NK-92 treated with Interleukin-12 subunit alpha and Interleukin-12 subunit beta, amount 100 ng/mL, for 24 hours (cell line): ENCODE measurements at places on chromosomes 3 and 15.

GRCh38 chr15:34514251-34514670 lies 69.2 kb downstream of the GOLGA8B start:
- DNase-seq = no peak

- no peak for DNase-seq
These were observed 474.3 kb downstream of the RSL24D1 start for GRCh38 chr15:54722342-54722986.

DNA sequence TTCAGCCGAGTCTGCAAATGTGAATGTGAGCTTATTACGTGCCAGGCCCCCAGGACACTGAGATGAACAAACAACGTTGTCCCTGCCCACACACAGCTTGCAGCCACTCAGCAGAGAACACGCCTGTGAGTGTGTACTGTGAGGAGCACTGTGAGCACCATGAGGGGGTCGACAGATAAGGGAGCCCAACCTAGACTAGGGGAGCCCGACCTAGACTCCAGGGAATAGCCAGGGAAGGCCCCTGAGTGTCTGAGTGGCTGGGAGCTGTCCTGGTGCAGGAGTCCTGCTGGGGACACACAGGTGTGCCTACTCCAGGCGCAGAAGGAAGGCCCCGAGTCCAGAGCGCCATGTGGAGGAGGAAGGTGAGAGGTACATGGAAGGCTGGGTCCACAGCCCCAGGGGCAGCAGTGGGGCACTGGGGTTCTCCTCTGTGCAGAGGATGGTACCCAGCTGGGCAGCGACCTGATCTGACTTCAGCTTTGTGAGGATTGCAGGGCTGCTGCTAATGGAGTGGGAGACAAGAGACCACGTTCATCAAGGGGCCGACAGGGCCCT lies 36.5 kb downstream of the MGLL start:
- DNase-seq = no peak

- DNase-seq = peak; percentile 44
These were observed 2.3 kb upstream of the SHC4 start for GRCh38 chr15:48965972-48966371.

- DNase-seq = no peak
These were observed 8.1 kb upstream of the MUC13 start for GRCh38 chr3:124942613-124943012.

DNA sequence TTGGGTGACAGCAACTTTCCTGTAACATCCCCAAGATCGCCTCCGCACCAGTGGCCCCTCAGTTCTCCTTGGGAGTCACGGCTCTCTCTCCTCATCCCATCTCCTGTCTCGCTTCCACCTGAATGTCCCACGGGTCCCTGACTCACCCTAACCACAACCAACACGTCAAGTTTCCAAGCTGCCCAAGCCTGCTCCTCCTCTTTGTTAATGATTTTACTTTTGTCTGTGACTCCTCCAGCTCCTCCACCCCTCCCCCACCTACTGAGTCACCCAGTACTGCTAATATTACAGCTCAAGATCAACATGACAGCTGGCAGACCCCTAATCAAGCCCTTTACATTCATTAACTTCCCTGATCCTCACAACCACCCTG lies 39.3 kb downstream of the BDH1 start:
- no peak for DNase-seq

- DNase-seq = no peak
These were observed 42.9 kb upstream of the DIPK2A start for GRCh38 chr3:143928541-143929255.

- no peak for DNase-seq
These were observed 124.5 kb upstream of the PLXNA1 start for GRCh38 chr3:126858401-126858800.

DNA sequence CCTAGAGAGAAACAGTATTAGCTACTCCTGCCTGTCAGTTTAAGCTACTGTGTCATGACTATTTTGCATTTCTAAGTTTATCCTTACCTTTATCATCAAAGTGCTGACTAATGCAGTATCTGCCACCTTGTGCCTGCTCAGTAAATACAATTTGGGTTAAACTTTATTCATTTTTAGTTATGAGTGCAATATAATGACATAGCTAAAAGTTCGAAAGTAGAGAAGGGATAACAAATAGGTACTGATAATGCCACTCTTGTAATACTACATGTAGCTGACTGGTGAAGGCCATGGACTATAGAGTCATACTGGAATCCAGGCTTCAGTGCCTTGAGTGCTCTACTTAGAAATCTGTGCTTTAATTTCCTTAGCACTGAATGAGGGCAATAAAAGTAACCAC lies 480.8 kb upstream of the TPRG1 start:
- no peak for DNase-seq

DNA sequence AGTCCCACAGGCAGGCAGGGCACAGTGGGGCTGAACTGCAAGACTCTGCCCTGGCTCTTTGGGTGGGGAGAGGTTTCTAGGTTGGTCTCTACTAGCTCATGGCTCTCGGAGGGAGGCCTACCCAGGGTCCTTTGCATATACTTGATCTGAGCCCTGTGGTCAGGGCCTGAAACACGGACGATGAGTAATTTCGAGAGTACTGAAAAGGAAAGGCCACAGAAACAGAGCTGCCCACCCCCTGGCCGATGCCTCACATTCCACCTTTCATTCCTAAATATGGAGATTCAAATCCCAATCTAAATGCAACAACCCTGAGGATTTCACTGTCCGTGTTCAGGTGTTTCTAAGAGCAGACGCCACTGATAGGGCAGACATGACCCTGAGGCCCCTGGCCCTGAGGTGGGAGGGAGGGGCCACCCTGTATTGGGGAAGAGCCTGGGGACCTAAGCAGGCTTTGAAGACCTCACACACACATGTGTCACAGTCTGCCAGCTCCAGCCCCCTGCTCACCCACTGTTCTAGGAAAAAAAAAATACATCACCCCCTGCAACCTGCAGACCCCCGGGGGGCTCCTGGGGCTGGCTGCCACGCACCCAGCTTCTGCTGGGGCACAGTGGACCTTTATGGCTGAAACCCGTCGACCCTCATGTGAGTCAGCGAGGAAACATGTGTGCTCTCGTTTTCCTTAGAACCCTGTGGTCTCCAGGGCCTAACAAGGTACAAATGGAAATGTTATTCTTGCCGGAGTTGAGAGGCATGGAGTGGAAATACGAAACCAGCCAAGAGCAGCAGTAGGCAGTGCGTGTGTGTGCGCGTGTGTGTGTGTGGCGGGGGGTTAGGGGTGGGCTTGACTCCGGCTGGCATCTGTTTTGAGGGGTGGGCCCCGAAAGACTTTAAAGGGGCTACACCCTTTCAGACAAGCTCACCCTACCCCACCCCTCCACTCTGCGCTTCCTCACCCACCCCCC lies 112.7 kb downstream of the CHSY1 start:
- no peak for DNase-seq

- DNase-seq = no peak
These were observed 218.1 kb downstream of the OSBPL10 start for GRCh38 chr3:31762888-31763351.

DNA sequence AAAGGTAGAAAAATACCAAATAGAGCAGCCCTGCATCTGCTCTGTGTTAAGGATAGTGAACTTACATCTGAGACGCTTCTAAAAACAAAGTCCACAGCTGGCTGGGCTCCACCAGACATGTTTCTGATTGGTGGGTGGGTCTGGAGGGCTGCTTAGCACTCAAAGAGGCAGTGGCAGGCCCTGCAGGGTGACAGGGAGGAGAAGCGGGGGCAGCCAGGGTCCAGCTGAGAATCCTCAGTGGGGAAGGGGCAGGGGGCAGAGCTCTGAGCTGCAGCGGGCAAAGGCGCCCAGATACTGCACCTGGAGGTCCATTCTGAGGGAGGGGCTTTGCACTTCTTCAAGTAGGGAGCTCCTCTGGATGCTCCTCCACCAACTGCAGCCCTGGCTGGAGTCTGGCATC lies 28.1 kb downstream of the PRR23E start:
- no peak for DNase-seq

- no peak for DNase-seq
These were observed 131.3 kb upstream of the SNRPN start for GRCh38 chr15:24823473-24823872.

- no peak for DNase-seq
These were observed 4.9 kb upstream of the PAK6 start for GRCh38 chr15:40233727-40234577.

- no peak for DNase-seq
These were observed 293.8 kb downstream of the CHST2 start for GRCh38 chr3:143413372-143413771.

DNA sequence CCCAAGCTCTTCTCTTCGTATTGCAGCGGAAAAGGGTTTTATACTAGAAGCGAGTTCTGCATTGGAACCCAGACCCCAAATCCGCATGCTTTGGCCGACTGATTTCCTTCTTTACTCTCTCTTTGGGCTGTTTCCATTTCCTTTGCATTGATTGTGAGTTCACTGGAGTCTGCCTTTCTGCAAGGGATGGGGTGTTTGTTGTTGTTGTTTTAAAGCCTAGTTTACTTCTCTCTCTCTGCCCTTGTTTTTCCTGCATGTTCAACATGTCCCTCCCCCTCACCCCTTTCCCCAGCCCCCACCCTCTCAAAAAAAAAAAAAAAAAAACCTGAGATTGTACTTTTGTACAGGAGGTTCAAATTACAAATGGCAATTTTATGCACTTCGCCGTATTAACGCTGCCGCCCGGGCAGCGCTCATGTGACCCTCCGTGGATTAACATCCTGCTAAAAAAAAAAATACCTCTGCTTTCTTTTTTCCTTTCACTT lies 2.2 kb downstream of the NR2F2 start:
- no peak for DNase-seq

- DNase-seq = no peak
These were observed 7.6 kb upstream of the APEH start for GRCh38 chr3:49666592-49666991.

DNA sequence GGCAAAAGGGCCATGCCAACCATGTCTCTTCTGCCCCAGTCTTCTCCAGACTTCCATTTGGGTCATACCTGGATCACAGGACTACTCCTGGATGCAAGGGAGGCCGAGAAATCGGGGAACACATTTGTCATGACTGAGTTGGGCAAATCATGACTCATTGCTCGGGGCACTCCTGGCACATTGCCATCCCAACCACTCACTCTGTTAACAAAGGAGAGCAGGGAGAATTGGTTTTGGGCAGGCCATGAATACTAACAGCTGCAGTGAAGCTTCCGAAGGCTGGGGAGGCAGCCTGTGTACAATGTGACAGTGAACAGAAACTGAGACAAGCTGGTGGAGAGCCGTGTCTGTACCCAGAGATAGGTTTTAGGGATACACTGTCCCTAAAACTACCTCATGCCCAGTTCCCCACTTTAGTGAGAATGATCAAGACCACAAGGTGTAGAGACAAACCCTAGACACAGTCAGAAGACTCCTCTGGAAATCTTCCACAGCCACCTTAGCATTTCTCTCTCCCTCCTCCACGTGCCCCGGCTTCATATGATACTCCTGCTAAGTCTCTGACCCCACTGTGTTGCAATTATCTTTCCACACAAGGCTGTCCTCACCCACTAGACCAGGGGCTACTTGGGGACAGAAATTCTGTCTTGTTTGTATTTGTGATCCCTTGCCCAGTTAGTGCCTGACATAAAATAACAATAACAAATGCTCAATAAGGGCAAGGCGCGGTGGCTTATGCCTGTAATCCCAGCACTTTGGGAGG lies 10.5 kb upstream of the BUB1B start:
- DNase-seq = no peak

GRCh38 chr3:57091521-57092273 lies 31.2 kb downstream of the SPATA12 start:
- no peak for DNase-seq

DNA sequence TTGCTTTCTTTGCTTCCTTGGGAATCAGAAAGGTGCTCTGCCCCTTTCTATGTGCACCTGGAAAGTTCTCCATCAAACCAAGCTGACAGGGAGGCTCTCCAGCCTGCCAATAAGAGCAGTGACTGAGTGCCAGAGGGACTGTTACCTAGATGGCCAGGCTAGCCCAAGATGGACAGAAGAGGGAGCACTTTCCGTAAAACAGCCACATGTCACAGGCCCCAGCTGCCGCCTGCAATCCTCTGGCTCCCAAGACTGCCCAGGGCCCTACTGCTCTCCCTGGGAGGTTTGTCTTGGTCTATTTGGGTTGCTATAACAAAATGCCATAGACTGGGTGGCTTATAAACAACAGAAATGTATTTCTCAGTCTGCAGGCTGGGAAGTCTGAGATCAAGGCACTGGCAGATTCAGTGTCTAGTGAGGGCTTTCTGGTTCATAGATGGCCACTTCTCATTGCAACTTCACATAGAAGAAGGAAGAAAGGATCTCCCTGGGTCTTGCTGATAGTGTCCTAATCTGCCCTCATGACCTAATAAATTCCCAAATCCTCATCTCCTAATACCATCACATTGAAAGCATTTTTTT lies 72.3 kb downstream of the TAMM41 start:
- DNase-seq = no peak

DNA sequence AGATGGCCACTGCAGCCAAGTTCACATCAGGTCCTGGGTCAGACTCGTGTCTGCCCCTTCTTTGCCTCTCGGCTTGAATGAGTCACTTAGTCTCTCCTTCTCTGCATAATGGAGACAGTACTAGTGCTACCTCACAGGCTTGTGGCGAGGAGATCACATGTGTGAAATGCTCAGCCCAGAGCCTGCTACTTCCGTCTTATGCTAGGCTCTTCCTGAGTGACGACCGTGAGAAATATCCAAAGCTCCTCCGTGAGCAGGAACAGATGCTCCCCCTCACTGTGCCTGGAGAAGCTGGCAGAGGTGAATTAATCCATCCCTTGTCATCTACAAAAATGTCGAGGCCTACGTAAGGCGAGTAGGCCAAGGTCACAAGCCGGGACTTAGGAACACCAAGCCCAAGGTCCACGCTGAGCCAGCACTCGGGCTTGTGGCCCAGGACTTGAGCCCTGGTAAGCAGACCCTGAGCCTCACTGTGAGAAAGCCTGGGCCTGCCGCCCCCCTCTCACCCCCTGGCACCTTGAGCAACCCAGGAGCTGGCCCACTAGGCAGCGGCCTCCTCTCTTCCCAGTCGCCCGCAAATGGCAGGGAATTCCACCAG lies 17.9 kb downstream of the PAK6 start:
- DNase-seq = peak; percentile 65

DNA sequence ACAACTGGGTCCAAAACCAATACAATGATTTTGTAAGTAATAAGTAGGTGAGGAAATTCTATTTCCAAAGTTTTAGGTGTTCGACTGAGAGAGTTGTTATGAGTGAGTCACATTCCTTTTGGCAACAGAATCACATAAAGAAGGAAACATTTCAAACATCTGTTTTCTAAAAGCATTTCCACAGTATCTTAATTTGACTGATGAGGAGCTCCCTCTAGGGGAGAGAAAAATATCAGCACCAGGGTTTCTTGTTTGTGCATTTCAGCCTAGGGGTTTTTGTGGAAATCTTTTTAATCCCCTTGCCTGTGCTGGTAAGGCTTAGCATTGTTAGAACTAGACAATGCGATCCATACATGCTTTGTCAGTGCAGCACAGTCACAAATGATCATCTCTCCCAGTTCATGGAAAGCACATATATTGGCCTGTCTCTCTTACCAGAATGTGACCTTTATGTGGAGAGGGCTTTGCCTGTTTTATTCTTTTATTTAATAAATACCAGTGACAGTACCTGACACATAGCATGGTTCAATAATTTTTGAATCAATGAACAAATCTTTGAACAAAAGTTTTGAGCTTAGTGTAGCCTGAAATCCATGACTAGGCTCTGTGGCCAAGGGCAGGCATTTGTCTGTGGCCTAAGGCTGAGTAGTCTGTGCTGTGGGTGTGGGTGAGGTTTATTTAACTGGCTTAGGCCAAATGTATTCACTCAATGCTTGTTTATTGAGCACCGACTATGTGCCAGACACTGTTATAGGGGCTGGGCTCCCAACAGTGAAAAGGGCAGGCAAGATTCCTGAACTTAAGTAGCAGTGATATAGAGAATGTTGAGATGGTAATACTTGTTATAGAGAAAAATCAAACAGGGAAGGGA lies 21.1 kb upstream of the IQCF6 start:
- DNase-seq = no peak
